Midbrain (tissue), 1 donor: ENCODE measurements at places on chromosomes 4 and X.

DNA sequence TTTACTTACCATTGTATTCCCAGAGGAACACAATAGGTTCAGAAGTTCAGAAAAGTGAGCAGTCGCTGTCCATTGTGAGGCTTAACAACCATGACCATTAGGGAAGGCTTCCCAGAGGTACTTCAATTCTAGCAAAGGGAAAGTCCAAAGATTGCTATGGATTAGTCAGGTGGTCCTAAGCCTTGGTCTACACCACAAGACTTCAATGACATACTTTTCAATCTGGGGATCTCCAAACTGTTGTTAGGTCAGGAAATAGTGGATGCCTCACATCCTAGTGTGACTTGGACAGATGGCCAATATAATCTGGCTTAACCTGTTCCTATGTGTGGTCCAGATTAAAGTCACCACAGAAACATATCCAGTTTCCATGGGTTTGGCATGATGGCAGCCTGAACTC is 118.0 kb downstream of the SPCS3 start:
- no peak for DNase-seq

DNA sequence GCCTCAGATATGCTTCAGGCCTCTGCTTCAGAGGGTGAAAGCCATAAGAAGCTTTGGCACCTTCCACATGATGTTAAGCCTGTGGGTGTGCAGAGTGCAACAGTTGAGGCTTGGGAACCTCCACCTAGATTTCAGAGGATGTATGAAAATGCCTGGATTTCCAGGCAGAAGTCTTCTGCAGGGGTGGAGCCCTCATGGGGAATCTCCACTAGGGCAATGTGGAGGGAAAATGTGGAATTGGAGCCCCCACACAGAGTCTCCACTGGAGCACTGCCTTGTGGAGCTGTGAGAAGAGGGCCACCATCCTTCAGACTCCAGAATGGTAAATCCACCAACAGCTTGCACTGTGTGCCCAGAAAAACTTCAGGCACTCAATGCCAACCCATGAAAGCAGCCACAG is 35.2 kb downstream of the TLR10 start:
- no peak for DNase-seq

DNA sequence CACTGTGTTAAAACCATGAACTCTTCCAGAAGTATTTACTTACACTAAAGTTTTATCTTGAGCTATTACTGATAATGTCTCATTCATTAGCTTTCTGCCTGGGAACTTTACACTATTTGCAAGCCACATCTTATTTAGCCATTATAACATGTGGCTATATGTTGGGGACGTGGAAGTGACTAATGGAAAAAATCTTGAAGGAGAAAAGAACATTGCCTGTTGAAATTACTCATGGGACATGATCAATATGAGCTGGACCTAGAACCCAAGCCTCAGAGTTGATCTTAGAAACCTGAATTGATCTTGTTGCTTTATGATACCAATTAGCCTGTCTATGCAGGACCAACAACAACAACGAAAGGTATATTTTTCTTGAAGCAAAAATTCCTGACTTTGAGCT is 22.5 kb upstream of the ARHGAP6 start:
- DNase-seq, result no peak

GRCh38 chr4:78414116-78414515 is 137.5 kb upstream of the ANXA3 start:
- DNase-seq, result no peak

- peak; percentile 0 for DNase-seq
Measured at GRCh38 chrX:66005830-66006449, 33.9 kb downstream of the VSIG4 start.

DNA sequence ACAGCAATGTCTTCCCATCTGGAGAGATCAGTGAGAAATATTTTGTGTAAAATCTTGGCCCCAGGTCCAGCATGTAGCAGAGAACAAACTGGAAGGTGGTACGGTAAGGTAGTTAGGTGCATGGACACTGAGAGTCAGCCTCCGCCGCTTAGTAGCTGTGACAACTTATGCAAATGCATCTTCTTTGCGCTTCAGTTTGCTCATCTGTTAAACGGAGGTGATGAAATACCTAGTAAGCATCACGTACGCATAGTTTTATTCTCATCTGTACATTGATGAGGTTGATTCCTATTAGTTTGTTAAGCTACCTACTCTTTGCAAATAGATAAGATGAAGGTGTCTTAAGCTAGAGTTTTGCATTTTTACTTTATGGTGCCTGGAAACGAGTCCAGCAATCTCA is 80.0 kb upstream of the MSX1 start:
- DNase-seq, result no peak

GRCh38 chrX:69032601-69033000 is 132.7 kb downstream of the PJA1 start:
- DNase-seq, result no peak

DNA sequence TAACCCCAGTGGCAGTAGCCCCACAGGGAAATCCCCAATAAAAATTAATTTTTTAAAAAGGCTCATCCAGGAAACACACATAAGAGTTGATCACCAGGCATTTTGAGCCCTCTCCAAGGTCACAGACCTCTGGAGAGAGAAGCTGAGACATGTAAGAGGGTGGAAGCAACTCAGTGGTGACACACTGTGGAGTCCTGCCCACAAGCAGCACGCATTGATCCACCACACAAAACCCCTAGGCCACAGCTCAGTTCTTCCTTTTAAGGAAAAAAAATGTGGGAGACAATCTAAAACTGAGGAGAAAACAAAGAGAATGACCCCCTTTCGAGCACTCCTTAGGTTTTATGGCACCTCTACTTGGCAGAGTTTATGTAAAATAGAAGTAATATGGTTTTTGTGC is 71.7 kb upstream of the S100G start:
- no peak for DNase-seq

DNA sequence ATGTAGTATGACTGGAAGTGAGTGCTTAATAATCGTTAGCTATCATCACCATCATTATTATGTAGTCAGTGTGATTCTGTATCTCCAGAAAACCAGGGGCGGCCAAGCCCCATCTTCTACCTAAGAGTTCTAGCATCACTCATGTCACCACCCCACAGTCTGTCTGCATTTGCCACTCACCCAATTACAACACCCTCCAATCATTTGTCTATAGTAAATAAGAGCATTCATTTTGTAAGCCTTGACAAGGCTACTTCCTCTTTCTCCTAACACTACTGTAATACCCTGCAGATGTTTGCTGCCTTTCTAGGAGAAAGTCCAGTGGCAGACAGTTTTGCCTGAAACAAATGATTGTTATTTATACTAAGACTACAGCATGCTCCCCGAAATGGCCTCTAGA is 15.8 kb upstream of the IL21 start:
- DNase-seq, result no peak

DNA sequence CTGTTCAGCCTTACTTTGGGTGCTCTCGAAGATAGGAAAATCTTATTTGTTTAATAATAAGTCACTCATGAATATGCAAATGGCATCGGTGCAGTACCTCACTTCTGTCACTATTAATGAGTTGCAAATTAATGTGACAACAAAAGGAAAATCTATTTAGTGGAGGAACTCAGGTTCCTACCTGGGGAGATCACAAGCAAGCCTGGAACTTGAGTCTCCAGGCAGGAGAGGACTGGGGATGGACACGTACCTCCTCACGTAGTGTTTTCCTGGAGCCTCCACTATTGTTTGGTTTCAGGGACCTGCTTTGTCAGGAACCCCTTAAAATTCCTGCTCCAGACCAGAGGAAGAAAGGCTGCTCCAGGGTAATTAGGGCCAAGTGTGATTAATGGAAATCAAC is 82.1 kb downstream of the BCOR start:
- DNase-seq, result no peak

- DNase-seq, result no peak
Measured at GRCh38 chr4:99979872-99980271, 29.8 kb upstream of the H2AZ1 start.

- DNase-seq, result no peak
Measured at GRCh38 chr4:185833055-185833598, 21.1 kb upstream of the SORBS2 start.

DNA sequence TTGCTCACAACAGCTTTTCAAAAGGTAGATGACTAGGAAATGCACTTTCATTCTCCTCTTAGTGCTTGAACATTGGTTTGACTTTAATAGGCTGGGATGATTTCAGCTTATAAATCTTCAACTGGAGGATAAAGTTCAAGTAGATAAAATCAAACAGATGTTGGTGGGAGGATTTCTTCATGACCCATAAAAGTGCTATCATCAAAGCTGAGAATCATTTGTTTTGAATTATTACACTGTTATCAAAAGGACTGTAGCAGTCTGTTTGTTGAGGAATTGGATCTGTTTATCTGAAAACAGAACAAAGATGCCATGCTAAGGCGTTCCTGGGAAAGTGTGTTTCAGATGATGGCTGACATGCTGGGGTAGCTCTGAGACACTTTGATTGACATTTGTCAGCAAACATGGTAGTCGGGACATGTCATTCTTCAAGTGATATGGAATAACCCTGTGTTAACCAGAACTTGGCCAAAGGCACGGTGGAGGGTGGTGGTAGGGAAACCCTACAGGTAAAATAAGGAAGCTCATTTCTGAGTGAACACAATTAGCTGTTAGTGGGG is 304.0 kb upstream of the PITX2 start:
- no peak for DNase-seq

- DNase-seq, result no peak
Measured at GRCh38 chr4:38985410-38986100, 46.7 kb downstream of the TMEM156 start.
